ENCODE measurements at places on chromosomes 4 and X.

GRCh38 chr4:7487502-7487901 is 52.8 kb upstream of the PSAPL1 start:
- DNase-seq, result no peak

GRCh38 chr4:90546114-90546513 is 418.9 kb downstream of the CCSER1 start:
- DNase-seq, result no peak

DNA sequence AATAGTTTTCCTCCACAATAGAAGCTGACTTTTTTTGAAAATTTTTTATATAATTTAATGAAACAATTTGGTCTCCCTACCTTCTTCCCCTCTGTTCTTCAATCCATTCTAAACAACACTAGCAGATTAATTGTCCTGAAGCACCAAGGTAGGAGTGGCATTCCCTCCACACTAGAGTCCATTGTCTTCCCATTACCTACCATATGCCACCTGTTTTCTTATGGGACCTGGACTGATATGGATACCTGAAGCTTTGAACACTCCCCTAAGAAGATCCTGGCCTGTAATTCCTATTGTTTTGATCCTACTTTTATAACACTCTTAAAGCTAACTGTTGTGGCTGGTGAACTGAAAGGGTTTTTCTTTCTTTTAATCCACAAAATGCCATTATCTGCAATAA is 92.0 kb downstream of the APBB2 start:
- DNase-seq, result no peak

GRCh38 chr4:36054694-36055422 is 189.5 kb downstream of the ARAP2 start:
- no peak for DNase-seq

- DNase-seq, result no peak
These were observed 71.4 kb upstream of the ADGRA3 start for GRCh38 chr4:22587253-22587652.

DNA sequence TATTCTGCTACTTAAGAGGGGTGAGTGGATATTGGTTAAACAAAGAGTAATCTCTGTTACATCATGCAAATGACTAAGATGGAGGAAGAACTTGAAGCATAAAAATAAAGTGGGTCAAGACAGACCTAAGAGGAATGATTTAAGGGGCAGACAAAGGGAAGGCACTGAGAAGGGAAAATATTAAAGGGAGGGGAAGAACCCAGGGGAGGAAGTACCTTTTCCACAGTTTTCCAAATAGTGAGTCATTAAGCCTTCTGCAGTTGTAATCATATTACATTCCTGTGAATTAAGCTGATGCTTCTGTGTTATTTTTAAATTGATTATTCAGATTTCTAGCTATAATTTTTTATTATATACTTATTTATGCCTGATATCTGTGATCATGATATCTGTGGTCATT is 253.3 kb downstream of the CENPC start:
- no peak for DNase-seq

DNA sequence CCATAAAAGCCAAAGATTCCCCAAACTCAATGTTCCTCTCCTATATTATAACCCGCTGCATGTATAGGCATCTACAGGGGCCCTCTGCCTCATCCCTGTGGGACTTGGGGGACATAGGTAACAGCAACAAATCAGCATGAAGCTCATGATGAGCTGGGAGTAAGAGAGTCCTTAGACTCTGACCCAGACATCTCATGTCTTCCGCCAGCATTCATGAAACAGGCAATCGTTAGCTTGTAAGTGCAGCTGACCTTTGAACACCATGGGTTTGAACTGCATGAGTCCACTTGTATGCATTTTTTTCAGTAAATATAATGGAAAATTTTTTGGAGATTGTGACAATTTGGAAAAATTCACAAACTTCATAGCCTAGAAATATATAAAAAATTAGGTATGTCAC is 10.4 kb upstream of the SCOC start:
- no peak for DNase-seq

DNA sequence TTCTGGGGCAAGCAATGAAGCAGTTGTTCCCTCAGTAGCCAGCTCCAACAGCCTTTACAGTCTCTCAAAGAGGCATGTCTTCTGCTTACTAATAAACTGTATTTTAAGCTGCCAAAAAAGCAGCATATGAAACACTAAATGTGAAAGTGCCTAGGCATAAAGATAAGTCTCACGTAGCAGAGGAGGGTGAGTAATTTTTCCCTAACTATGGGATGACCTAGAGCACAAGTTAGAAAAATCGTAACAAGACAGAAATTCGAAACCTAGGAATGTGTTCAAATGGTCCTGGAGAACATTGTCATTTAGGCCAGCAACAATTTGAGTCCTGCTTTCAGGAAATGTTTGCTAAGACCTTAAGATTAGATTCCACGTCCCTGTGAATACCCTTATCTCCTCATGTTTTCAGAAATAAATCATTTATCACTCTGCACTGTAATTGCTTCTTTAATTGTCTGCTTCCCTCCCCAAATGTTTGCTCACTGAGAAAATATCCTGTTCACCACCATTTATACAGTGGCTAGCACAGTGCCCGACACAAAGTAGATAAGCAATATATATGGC is 222.2 kb downstream of the KCNIP4 start:
- DNase-seq, result no peak

- DNase-seq, result no peak
These were observed 78.2 kb upstream of the TET2 start for GRCh38 chr4:105068516-105068915.

DNA sequence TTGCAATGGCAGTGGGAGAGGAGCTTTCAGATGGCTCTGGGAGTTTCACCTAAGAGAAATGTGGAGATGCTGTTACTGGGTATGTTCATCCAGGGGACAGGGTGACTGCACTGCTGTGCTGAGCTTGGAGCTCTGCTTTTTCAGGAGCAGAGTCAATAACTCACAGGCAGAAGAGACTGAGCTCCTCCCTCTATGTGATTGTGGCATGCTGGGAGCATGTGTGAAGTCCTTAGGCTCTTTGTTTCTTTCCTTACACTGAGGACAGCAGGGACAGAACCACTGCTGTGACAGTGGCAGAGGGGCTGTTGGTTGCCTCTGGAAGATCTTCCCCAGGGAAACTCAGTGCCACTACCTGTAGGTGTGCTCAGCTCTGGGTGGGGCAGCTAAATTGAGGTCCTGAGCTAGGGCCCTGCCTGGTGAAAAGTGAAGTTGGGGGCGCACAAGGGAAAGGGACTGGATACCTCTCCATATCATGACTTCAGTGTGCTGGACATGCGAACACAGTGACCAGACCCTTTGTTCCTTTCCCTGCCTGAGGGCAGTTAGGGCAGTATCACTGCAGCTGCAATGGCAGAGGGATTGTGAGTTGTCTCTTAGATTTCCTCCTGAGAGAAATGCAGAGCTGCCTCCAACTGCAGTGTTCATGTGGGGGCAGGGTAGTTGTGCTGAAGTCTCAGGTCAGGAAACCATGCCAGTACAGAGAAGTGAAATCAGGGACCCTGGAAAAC is 156.7 kb downstream of the TENT5D start:
- DNase-seq, result no peak

DNA sequence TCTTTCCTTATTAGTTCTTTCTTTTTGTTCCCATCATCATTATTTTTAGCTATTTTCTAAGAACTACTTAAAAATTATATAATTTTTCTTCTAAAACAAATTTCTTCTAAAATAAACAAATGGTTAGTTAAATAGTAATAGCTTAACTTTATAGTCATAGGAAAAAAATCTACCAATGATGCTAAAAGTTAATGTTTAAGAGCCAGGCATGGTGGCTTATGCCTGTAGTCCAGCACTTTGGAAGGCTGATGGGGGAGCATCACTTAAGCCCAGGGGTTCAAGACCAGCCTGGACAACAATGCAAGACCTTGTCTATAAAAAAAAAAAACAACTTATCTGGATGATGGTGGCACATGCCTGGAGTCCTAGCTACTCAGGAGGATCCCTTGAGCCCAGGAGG is 127.1 kb upstream of the ANXA3 start:
- DNase-seq, result no peak

DNA sequence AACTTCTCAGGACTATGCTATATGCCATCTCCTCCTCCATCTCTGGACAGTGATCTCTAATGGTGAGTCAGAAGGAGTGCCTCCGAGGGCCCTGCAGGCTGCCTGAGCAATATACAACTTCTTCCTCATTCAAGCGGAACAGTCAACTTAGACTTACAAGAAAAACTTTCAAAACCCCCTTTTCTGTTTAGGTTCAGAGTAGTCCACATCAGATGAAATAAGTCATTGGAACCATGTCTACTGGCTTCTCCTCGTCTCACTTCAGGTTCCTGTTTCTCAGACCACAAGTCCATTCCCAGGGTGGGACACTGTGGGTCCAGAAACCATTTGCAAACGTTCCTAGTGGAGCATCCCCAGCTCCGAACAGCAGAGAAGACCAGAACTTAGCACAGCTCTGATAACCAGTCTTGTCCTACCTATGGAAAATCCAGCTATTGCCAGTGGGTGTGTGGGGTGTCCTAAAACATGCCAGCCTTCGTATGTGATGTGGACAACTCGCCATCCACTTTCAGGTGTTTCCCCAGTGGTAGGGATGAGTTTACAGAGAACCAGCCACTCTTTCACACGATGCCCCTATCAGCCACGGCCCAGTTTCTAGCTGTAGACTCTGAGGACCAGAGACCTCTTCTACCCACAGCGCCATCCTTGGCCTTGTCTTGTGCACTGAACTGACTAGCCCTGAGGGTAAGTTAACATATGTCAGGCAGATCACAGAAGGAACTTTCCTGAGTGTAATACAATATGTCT is 32.7 kb upstream of the NKRF start:
- no peak for DNase-seq

DNA sequence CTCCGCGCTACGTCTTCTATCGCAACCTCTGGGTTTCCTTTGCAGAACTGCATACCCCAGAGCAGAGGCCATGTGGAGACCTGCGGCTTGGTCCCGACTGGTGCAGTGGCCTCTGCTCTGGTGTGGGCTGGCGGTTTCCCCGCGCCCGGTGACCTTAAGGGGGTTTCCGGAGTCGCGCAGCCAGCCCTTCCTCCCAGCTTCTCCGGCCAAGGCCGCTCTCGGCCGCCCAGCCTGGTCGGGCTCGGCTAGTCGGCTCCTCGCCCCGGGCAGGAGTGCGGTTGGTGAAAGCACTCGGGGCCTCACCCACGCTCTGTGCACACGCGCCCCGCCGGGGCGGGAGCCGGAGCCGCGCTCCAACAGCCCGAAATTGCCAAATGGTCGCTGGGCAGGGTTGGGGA is 84.9 kb downstream of the BCOR start:
- peak; percentile 36 for DNase-seq
